Natural killer cell treated with Interleukin-12 subunit alpha and Interleukin-12 subunit beta and Interleukin-15 and Interleukin-18, amount 100 ng/mL, for 72 hours (primary cell): ENCODE measurements at places on chromosomes 16 and 17. TPM values are rescaled to one million over a fixed set of nuclear protein-coding genes. Genes with fewer than 3 reads are reported as not detected.

- DNase-seq = no peak
These were observed 58.6 kb downstream of the KSR1 start for GRCh38 chr17:27514595-27515413.

- no peak for DNase-seq
These were observed 23.3 kb upstream of the CDH8 start for GRCh38 chr16:62059527-62059926.

DNA sequence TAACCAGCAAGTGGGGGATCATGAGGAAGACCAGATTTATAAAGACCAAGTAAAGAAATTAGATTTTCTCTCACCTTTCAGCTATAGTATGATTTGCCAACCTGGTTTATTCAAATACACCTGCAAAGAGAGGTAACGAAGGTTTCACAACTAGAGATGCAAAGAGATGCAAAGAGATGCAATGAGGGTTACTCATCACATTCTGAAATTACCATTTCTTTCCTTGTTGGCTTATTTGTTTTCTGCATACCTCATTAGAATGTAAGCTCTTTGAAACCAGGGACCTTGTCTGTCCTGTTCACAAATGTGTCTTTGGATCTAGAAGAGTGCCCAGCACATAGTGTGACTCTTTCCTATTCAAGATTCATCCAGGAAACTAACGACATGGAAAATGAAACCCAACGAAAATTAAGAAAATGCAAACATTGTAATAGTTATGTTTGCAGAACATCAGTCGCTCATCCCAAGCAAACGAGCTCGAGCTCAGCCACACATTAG is 9.0 kb upstream of the LONP2 start:
- no peak for DNase-seq

- DNase-seq = no peak
These were observed 33.8 kb upstream of the NF1 start for GRCh38 chr17:31060791-31061550.

- DNase-seq = no peak
These were observed 2.3 kb upstream of the KCNJ12 start for GRCh38 chr17:21373696-21374440.

GRCh38 chr16:8892101-8892575 is 10.0 kb downstream of the LITAFD start:
- no peak for DNase-seq

GRCh38 chr17:2190014-2190413 is 113.6 kb downstream of the SMG6 start:
- DNase-seq = no peak

GRCh38 chr16:52727441-52727840 is 180.5 kb upstream of the TOX3 start:
- no peak for DNase-seq

- DNase-seq = no peak
These were observed 643.5 kb downstream of the CDH11 start for GRCh38 chr16:64478252-64478906.

- no peak for DNase-seq
These were observed 32.5 kb downstream of the PHKB start for GRCh38 chr16:47493381-47494337.

GRCh38 chr17:52025236-52025635 is 133.3 kb downstream of the CA10 start:
- no peak for DNase-seq

- DNase-seq = no peak
These were observed 222.2 kb upstream of the CPHXL start for GRCh38 chr16:75948441-75948840.

DNA sequence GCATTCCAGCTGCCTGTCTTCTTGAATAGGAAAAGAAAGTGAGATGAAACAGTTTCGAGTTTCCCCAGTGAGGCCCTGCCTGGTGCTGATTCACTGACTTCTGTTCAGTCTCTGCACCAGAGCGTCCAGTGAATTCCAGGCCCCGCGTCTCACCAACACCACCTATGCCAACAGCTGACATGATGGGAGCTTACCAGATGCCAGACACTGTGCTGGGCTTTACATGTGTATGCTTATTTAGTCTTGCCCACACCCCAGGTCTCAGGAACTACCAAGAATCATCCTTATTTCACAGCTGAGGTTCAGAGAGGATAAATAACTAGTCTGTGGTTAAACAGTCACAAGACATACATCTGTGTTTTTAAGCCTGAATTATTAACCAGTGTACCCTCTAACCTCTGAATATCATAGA is 29.1 kb upstream of the IRX6 start:
- no peak for DNase-seq

DNA sequence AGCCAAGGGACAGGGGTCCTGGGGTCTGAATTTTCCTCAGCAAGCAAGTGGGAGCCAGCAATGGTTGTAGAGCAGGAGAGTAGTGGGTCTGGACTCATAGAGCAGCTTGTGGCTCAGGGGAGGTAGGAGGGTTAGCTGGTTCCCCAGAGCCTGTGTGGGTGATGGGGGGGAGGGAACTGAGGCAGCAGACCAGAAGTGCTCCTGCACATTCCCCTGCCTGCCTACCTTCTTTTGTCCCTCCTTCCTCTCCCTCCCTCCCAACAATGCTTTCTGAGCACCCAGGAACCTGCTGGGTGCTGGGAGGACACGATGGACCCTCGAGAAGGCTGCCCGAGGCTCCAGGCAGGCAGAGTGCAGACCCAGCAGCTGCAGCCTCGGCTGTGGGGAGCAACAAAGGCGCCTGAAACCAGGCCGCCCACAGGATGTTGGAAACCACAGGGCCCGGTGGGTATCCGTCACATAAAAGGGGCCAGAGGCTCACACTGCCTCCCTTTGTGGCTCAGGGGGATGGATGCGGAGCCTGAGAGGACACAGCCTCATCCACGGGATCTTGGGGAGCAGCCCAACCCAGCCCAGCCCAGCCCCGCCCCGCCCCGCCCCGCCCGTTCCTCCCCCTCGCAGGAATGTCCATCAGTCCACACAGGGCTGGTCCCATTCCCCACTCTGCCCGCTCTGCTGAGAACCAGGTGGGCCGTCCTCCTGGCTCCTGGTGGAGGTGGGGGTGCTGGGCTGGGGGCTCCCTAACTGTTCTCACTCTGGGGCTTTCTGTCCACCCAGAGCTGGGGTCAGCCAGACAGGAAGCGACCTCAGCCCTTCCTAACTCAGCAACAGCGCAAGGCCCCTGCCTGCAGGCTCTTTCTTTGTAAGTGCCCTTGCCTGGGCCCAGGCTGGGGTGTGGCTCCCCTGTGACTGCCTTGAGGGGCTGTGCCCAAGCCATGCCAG is 1.7 kb upstream of the NLRC3 start:
- DNase-seq = peak; percentile 79

DNA sequence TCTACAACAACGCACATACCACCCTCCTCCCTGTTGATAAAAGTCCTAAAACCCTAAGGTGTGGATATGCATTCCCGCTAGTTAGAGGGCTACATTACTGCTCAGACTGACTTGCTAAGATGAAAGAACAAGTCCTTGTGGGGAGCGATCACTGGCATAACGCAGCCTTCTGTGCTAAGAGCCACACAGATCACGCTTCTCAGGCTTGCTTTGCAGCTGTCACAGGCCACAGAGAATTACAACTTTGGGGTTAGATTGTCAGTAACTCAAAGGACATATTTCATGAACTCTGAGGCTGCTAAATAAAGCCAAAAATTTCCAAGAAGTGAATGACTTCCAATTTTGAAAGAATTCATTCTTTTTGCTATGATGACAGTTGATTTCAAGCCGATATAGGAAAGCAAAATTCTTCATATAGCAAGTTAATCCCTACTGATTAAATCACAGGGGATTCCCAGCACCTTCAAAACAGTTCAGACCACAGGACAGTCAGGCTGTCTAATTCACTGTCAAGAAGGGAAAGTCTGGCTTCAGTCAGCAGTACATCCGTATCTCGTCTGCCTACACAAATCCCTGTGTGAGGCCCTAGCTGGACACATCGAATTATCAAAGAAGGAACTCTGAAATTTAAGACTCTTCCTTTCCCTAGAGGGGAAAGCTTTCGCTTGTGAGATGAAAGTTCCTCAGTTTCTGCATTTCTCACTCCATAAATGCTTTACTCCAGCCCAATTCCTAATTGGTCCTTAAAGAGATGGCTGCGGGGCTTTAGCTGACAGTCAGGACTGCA is 107.1 kb downstream of the VPS53 start:
- no peak for DNase-seq

DNA sequence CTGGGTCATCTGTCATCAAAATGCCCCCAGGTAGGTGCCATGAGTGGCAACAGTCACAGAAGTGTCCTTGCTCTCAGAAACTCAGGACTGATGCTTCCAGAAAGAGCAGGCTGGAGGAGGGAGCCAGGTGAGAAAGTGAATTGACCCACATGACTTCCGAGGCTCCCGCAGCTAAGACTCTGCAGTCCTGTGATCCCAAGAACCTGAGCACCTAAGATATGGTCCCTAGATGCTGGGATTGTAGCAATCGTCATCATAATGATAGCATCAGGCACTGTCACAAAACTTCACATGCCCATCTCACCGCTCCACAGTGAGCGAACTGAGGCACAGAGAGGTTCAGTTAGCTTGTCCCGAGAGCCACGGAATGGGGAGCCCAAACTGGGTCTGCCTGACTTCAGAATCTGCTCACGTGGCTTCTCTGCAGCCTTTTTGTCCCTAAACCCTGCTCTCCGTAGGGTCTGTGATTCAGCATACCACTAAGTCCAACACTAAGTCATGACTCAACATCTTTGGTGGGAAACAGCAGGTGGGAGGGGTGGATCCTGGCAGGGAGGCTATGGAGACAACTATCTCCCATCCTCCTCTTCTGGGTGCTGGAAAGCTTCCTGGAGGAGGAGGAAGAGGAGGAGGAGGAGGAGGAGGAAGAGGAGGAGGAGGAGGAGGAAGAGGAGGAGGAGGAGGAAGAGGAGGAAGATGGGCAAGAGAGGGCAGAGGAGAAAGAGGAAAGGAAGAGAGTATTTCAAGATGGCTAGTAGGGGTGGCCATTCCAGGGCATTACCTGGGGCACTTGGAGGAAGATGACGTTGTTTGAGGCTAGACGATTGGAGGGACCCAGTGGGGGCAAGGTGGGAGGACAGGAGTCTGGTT is 55.5 kb upstream of the DLX4 start:
- DNase-seq = no peak

DNA sequence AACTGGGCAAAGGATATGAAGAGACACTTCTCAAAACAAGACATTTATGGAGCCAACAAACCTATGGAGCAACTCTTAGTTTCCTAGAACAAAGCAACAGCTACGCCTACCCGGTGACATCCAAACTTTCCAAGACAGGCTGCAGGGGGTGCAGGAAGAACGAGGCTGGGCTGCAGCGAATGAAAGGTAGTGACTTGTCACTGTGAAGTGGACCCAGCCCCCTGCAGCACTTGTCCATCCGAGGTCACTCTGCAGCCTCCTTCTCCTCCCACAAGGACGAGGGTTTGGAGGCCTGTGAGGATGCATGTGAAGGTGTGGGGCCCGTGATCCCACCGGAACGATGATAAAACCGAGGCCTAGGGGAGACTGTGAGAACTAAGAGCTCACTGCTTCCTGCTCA is 192.6 kb upstream of the RPL38 start:
- DNase-seq = no peak

DNA sequence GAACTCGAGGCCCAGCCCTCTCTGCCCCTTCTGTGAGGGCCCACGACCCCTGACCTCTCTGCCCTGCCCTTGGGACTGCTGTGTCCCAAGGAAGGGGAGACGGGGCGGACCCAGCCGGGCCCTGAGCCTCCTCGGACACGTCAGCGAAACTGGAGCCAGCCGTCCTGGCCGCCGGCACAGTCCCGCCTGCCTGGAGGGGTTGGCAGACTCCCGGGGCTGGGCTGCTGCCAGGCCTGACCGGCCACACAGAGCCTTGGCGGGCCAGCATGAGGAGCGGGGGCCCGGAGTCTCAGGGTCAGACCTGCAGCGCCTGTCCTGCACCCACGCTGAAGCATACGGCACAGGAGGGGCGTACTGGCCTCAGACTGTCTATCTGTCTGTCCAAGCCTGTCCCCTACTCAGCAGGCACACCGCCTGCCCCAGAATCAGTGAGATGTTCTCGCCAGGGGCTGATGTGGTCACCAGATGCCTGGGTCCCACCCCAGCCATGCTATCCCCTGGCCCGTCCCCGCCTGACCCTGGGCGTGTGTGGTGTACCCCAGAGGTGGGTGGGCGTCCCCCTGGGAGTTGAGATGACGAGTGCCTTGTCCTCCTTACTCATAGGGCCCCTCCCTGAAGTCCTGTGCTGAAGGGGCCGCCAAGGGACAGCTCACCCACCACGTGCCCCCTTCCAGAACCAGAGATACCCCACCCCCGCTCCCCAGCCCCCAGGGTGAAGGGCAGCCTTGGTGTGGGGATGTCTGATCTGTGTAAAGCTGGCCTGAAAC is 4.7 kb downstream of the VASN start:
- no peak for DNase-seq

GRCh38 chr16:4515611-4516233 is 22.9 kb downstream of the CDIP1 start:
- no peak for DNase-seq

GRCh38 chr16:66651965-66652364 is 44.6 kb downstream of the CMTM4 start:
- no peak for DNase-seq

GRCh38 chr16:66360624-66361324 is 5.7 kb upstream of the CDH5 start:
- DNase-seq = no peak

GRCh38 chr16:19690196-19690595 is 27.8 kb downstream of the KNOP1 start:
- no peak for DNase-seq

GRCh38 chr17:81607431-81607830 is 29.5 kb downstream of the NPLOC4 start:
- DNase-seq = no peak

- no peak for DNase-seq
These were observed 36.4 kb upstream of the CD300E start for GRCh38 chr17:74659889-74660288.

GRCh38 chr16:27228045-27228444 is 24.7 kb downstream of the KDM8 start:
- DNase-seq = no peak

GRCh38 chr16:66366433-66367299 is at the start of gene CDH5:
TSS of gene CDH5 (plus strand) at chr16:66366691. CDS start at chr16:66379338, 12,647 bp downstream.
- no peak for DNase-seq

GRCh38 chr17:61294777-61295176 is 104.9 kb upstream of the TBX2 start:
- no peak for DNase-seq

SMIM22 gene
- not detected for total RNA-seq

ICAM2 gene
- 14.1 TPM for total RNA-seq

KRTAP3-1 gene
- total RNA-seq = not detected

DPEP2 gene
- 2.2 TPM for total RNA-seq

TNFRSF13B gene
- total RNA-seq = 2.3 TPM

FOXF1 gene
- total RNA-seq = not detected

PGP gene
- total RNA-seq = 18.8 TPM

STH gene
- total RNA-seq = not detected

BAHCC1 gene
- total RNA-seq = 0.52 TPM

CENPX gene
- total RNA-seq = 82.6 TPM

FUS gene
- 625 TPM for total RNA-seq

GRAPL gene
- total RNA-seq = 9.6 TPM
